ENCODE measurements at places on chromosomes 3 and 15.

DNA sequence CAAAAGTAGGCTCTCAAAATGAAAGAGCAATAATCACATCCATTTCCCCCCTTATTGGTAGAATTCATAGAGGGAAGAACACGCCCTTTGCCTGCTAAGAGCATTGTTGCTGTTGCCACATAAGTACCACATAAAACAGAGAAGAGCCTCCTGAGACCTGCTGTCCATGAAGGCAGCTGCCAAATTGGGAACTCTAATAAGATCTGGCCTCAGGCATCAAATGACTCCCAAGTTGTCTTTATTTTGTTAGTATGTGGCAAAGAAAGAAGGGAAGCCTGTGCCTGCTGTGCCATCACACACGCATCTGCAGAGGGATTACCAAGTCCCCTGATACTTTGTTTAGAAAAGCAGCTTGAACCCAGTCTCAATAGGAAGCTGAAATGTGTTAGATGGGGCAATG, 23.9 kb downstream of the VGLL3 start:
- no peak for DNase-seq

GRCh38 chr3:22901684-22902083, 301.4 kb upstream of the UBE2E2 start:
- DNase-seq: no peak

DNA sequence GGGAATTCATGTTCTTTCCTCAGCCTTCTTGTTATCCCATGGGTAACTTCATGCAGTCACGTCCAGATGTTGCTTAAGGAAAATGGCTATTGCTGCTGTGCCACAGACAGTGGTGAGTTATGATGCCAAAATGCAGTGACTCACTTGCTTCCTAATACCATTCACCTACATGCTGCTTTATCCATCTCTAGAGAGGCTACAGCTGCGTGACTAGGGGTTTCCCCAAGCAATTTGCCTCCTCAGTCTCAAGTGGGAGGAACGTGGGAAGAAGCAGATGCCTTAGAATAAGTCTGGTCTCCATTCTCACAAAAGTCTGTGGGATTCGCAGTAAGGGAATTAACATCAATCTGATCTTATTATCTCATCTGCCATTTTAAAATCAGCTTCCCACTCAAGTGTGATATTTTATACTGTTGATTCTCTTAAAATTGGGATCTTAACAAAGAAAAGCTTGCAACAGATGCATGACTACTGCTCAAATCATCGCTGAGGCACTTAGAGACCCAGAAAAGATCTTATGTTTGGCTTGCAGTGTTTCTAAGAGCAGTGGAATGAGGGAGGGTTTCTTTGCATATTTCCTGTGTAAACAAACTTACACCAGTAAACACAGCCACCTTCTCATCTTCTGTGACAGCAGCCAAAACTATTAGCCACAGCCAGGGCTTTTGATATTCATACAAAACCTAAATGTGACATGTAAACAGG, 62.0 kb upstream of the ACP3 start:
- DNase-seq: no peak

DNA sequence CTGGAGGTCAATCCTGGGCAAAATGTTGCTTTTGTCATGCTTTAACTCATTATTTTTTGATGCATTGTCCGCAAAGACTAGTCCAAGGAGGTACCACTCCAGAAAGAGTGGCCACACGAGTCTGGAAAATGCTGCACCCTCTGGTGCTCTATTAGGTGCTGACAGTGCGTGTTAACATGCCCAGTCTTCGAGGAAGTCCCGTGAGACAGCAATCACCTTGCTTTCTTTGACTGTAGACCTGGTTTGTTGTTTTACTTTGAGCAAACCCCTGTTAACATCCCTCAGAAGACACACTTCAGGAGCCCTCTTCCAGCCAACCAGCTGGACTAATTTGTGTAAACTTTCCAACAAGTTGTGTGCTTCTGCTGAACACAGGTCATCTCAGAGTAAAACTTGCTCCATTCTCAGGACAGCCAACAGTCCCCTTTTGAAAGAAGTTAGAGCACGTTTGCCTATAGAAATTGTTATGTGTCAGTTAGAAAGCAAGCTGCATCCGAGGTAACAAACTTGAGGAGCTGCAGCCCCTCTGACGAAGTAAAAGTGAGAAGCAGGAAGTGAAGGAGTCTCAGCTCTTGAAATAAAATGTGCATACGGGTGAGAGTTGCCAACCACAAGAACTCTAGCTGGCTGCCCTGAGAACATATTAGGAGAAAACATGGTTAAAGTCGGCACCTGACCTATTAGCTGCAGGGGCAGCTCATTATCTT, 205.0 kb downstream of the LPP start:
- no peak for DNase-seq

DNA sequence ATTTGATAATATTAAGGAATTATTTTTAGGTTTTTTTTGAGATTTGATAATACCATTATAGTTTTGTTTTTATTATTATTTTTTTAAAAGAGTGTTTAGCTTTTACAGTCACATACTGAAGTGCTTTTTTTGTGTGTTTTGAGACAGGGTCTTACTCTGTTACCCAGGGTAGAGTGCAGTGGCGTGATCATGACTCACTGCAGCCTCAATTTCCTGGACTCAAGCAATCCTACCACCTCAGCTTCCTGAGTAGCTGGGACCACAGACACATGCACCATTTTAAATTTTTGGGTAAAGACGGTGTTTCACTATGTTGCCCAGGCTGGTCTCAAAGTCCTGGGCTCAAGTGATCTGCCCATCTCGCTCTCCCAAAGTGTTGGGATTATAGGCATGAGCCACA, 73.0 kb downstream of the SUMF1 start:
- no peak for DNase-seq

GRCh38 chr3:43014241-43014640, 35.1 kb downstream of the GASK1A start:
- no peak for DNase-seq

- DNase-seq: no peak
These were observed 68.9 kb upstream of the NR2F2 start for GRCh38 chr15:96261575-96262034.

GRCh38 chr3:183466575-183466974, 38.2 kb upstream of the MCF2L2 start:
- no peak for DNase-seq

DNA sequence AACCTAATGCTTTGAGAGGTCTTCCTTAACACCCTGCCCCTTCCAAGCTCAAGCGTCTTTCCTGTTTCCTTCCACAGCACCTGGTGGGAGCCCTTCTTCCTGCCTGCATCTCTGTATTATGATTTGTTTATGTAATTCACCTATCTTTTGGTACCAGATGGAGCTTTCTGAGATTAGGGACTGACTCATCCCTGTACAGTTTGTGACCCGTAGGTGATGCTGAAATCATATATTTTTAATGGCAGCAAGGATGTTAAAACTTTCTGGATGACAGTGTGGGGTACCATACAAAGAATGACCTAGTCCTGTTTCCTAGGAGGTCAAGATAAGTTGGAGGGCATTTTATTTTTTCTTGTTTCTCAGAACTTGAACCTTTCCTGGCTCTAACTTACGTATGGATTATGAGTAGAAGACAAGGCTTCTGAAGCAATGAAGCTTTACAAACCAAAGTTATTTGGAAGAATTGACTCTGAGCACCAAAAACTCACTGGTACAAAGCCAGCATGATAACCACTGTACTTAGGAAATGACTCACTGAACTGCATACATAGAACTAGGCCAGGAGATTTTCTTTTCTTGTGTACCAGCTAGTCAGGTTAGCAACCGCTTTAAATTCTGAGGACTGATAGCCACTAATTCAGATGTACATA, 46.6 kb downstream of the HHLA2 start:
- DNase-seq: no peak

DNA sequence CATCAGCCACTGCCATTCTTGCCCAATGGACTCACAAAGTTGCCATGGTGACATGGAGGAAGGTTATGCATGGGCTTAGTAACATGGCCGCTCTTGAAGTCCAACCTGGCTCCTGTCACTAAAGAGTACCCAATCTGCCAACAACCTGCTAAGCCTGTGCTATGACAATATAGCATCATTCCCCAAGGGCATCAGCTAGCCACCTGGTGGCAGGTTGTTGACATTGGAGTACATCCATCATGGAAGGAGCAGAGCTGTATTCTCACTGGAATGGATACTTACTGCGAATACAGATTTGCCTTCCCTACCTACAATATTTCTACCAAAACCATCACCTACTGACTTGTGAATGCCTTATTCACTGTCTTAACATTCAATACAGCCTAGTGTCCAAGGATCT, 138.9 kb upstream of the RORA start:
- peak; percentile 7 for DNase-seq

DNA sequence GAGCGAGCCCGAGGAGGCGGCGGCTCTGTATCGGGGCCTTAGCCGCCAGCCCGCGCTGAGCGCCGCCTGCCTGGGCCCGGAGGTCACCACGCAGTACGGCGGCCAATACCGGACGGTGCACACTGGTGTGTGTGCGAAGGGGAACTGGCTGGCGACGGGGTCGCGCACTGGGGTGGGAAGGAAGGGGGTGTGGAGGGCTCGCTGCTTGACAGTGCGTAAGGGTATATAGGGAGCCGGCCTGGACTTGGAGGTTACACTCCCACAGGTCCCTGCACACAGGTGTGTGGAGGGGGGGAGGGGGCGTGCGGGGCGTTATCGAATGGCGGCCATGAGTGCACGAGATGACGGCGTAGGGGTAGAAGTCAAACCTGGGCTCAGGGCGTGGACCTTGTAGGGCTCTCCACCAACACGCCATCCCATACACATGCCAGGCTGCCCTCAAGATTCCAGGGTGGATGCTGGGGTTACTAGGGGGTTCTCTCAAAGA, 389 bp downstream of the APEH start:
- DNase-seq: no peak

- no peak for DNase-seq
These were observed 77.4 kb downstream of the SNRK start for GRCh38 chr3:43363621-43364266.

GRCh38 chr15:56984681-56985481, 66.4 kb downstream of the TCF12 start:
- no peak for DNase-seq

- DNase-seq: no peak
These were observed 256.2 kb upstream of the IL12A start for GRCh38 chr3:159732172-159733111.

DNA sequence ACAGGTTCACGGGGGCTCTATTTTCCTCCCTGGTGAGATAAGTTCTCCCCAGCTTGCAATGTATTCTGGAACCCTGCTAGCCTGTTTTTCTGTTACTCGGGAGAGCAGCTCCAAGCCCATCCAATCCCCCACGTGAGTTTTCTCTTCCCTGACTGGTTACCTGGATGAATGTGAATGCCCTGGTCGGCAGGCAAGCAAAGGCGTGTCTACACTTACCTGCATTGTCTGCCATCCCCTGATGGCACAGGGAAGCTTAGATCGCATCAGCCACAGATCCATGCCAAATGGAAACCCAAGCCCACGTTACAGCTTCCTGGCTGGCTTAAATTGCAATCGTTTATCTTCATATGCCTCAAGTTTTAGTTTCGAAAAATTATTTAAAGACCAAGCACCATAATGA, 149.9 kb downstream of the FOXP1 start:
- no peak for DNase-seq

GRCh38 chr15:60907233-60907947, 321.7 kb downstream of the RORA start:
- DNase-seq: no peak

DNA sequence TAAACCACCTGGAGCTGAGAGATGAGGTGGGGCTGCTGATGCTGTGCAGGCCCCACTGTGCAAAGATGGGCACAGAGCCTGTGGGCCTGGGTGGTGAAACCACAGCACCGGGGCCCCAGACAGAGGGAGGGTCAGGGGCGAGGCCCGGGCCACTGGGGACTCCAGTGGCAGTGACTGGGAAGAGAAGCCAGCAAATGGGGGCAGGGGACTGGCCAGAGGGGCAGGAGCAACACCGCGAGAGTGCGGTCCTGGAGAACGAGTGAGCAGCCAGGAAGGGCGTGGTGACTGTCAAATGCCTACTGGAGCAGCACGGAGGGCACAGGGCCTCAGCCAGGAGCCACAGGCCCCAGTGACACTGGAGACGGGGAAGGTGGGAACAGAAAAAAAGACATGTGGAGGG, 39.8 kb downstream of the HCN4 start:
- DNase-seq: no peak

DNA sequence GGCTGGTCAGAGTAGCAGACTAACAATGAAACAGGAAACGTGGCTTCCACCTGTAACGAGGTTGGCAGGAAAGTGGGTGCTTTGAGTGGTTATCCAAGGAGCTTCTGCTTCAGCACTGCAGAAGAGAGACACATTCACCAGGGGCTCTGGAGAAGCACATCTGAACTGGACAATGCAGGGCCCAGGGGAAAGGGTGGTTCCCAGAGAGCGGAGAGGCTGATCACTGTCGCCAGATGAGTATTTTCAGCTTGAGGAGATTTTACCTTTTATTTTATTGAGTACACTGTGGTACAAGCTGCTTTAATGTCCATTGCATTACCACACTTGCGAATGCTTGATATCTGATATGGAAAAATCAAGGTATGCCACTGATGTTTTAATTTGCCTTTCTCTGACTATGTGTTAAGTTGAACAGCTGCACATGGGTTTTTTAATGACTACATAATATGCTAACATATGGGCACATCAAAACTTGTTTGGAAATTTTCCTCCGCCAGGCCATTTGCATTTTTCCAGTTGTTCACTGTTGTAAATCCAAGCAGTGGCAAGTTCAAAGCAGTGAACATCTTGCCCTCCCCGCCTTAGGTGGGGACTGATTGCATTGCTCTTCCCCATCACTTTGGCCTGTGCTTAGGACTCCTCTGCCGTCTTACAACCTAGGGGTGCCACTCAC, 52.1 kb downstream of the LRTM1 start:
- DNase-seq: no peak

GRCh38 chr3:126446791-126447190, 28.9 kb downstream of the ZXDC start:
- no peak for DNase-seq

- no peak for DNase-seq
These were observed 400.0 kb downstream of the LSAMP start for GRCh38 chr3:116045314-116045713.

DNA sequence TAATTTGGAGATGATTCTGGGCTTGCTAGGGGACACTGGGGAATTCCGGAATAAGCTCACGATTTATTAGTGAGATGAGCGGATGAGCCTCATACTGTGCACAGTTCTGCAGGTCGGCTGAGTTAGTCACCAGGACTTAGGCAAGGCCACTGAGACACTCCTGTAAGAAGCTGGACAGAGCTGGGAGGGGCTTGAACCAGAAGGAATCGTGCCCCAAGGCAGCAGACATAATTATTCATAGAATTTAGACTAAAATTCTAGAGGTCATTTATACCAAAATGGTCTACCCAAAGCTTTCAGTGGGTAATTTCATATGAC, 121.4 kb downstream of the VGLL4 start:
- no peak for DNase-seq

GRCh38 chr3:8822141-8822540, 52.7 kb upstream of the OXTR start:
- no peak for DNase-seq

DNA sequence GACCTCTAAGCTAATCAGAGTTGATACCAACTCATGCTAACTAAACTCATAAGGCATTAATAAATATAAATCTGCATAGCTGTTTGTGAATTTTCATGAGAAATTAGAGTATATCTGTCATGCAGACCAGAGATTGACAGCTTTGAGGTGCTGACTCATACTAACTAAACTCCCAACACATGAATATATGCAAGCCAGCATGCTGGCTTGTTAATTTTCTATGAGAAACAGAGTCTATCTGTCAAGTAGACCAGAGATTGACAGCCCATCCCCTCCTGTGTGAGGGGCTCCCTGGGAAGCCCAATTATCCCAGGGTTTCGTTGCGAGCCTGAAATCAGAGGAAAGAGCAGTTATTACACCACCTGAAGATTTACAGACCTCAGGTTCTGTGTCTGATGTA, 69.3 kb downstream of the CD47 start:
- DNase-seq: no peak

Measured in NCI-H2081 treated with DMSO at 0.1 percent for 48 hours (cell line).